GM12864 (cell line): ENCODE measurements at places on chromosomes 2 and 18.
A peak's percentile ranks its signal among the peaks of the same experiment; 100 is the strongest.

DNA sequence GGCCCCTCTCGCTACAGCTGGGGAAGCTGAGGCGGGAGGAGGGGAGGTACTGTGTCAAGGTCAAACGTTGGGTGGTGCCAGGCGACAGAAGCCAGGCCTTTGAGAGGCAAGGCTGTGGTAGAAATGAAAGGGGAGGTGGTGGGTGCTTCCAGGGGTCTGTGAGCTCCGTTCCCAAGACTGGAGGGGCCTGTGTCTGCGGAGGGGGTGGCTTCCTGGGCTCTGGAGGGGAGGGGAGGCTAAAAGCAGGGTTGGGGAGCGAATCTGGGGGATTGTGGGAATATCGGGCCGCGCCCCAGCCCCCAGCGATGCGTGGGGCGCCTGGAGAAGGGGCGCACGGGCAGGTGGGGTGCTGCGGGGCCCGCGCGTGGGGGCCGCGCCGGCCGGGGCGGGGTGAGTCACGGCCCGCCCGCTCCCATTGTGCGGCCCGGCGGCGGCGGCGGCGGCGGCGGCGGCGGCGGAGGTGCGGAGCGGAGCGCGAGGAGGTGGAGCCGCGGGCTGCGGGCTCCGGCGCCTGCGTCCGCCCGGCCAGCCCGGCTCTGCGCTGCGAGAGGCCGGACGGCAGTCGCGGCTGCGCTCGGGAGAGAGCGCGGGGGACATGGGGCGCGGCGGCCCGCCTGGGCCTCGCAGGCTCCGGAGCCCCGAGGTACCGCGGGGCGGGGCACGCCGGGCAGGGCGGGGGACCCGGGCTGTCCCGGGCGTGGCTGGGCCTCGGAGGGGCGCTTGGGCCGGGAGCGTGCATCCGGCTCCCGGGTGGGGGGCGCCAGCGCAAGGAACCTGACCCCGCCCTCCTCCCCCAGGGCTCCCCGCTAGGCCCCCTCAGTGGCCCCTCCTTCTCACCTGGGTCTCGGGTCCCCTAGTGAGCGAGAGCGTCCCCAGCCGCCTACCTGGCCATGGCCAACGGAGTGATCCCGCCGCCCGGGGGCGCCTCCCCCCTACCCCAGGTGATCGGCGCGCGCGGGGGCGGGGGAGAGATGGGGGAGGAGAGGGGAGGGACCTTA is at the start of gene SLC4A3:
TSS of gene SLC4A3 (plus strand) at position 528 of the 998 bp plus-strand sequence. CDS start at position 891, 363 bp downstream.
- DNase-seq = no peak

- DNase-seq = no peak
Observed at GRCh38 chr2:236608188-236608525, 38.5 kb downstream of the ACKR3 start.

- no peak for DNase-seq
Observed at GRCh38 chr2:36173760-36174404, 181.7 kb upstream of the CRIM1 start.

GRCh38 chr2:9333591-9334171 is 89.6 kb downstream of the ITGB1BP1 start:
- DNase-seq = no peak

GRCh38 chr2:74428675-74429074 is 7.1 kb downstream of the WDR54 start:
- no peak for DNase-seq

DNA sequence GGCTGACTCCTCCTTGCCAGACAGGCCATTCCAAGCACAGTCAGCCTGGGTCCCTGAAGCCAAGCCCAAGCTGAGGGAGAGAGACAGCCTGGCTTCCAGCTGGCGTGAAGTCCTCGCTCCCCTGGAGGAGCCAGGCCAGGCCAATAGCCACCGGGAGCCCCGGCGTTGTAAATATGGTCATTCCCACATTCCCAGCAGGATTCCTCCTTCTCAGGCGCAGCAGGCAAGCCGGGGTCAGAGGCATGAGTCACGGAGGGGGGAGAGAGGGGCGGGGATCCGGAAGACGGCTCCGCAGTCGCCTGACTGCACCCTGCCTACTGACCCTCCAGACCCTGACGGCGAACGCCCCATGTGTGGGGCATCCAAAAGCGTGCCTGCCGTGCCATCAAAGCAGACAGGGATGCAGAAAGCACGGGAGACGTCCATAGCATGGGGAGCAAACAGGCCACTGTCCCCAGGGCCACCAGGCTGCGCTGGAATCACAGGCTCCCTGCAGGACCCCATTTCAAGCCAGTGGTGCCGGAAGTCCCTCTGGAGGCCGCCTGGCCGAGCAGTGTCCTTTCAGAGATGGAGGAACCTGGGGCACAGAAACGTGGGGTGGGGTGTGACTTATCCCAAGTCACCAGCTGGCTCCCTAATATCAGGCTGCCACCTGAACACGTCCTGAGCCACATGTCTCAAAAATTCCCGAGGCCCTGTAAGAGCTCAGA is 48.2 kb downstream of the TWIST2 start:
- no peak for DNase-seq

GRCh38 chr18:63253428-63254372 is 65.9 kb downstream of the BCL2 start:
- no peak for DNase-seq

- DNase-seq = no peak
Observed at GRCh38 chr2:8575834-8576423, 105.9 kb upstream of the ID2 start.

- DNase-seq = no peak
Observed at GRCh38 chr2:20957788-20958525, 85.9 kb downstream of the APOB start.

- DNase-seq = no peak
Observed at GRCh38 chr2:6917071-6917760, at the start of gene RNF144A. Gene RNF144A (plus strand): TSS chr2:6917412. CDS start chr2:6996927, 79,515 bp downstream.

- peak; percentile 27 for DNase-seq
Observed at GRCh38 chr18:48475635-48476549, 62.9 kb upstream of the CTIF start.

DNA sequence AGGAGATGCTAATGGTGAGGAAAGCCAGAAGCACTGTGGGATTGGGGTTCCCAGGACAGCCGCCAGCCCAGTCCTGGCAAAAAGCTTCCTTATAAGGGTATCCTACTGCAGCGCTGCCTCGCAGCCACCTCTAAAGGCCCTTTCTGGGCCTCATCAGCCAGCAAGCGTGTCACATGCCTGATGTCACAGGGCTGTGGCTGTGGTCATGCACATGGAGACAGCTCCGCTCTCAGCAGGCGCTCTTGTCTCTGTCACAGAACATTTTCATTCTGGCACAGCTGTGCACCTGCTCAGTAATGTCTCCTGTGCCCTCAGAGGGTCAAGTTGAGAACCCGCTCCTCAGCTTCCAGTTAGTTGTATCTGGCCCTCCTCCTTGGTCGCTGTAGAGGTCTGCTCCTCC is 17.7 kb upstream of the MAL start:
- no peak for DNase-seq

DNA sequence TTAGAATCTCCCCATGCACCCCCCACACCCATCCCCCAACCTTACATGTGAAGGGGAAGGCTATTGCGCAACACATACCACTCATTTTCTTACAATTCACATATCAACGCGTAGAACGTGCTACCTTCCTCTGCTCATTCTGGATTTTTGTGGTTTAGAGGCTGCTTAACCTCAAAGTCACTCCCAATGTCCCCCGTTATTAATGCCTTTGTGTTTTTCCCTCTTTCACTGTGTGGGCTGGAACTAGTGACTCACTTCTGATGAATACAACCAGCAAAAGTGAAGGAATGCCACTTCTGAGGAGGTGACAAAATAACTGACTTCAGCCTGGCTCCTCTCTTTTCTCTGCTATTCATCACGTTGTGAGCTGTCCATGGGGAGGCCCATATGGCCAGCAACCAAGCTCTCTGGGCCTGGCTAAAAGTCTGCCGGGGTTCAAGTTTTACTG is 342.5 kb upstream of the NXPH2 start:
- DNase-seq = no peak

DNA sequence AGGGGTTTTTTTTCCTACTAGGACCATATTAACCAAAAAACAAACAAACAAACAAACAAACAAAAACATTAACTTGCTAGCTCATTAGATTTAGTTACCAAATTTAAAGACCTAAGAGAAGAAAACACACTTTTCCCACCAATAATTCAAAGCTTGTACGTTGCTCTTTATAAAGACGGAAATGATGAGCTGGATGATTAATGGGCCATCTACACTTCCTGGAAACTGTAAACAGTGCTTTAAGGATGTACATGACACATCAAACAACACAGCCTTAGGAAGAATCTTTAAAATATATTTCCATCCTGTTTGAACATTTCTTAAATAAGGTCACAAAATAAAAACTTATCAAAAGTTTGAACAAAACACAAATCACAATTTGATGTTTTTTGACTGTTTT is 982 bp downstream of the BMP10 start:
- DNase-seq = no peak

DNA sequence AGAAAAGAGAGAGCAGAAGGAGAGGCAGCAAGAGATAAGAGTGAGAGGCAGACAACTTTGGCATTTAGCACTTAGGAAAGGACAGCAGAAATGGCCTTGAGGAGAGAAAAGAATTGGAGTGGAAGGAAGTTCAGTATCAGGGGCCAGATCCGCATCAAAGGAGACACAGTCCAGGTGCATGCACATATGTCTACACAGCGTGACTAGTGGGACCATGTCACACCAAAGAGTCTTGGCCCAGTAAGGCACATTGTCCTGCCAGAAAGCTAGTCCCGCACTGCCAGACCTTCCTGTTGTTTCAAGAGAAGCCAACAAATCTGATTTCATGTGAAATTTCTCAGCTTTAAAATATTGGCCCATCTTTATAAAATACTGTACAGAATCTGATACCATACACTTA is 8.5 kb upstream of the STK39 start:
- DNase-seq = no peak

DNA sequence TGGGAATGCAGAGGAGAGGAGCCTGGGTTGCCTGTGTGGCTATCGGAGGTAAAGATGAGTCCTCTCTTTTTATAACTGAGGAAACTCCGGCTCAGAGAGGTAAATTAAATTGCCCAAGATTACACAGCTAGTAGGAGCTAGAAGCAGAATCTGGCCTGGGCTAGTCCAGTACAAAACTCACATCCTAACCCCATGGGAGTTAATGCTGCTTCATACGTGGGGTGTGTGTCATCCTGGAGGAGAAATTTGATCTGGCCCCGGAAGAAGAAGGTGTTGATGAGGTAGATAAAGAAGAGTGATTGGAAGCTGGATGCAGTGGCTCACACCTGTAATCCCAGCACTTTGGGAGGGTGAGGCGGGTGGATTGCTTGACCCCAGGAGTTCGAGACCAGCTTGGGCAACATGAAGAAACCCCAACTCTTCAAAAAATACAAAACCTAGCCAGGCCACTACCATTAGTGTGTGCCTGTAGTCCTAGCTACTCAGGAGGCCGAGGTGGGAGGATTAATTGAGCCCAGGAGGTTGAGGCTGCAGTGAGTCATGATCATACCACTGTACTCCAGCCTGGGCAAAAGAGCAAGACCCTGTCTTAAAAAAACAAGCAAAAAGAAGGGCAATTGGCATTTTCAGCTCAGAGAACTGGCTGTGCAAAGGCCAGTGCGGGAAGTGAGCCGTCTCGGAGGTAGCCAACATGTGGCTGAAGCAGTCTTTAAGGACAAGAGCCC is 33.7 kb downstream of the CTIF start:
- no peak for DNase-seq

GRCh38 chr2:108324531-108325255 is 36.0 kb downstream of the SULT1C2 start:
- DNase-seq = no peak

GRCh38 chr18:55588870-55589595 is 1.0 kb upstream of the TCF4 start:
- DNase-seq = no peak

DNA sequence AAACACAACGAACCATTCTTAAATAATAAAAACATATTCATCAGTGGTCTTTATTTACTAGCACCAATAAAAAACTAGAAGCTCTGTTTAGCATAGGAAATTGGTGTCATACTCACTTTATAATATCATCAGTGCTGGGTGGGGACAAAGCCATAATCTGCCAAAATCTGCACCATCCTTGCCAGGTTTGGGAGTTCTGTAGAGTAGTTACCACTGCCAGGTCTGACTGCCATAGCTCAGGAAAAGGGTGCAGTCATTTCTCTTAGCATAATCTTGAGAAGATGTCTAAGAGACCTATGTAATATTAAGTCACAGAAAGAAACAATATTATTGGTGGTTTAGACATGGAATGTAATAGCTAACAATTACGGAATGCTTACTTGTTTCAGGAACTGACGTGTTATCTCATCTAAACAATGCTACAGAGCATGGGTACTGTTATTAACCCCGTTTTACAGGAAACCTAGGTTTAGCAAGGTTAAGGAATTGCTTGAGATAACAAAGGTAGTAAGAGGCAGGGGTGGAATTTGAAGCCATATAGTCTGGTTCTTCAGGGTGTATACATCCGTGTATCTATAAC is 1.6 kb upstream of the MARCHF7 start:
- DNase-seq = no peak

- no peak for DNase-seq
Observed at GRCh38 chr18:3924455-3924854, 474.5 kb downstream of the TGIF1 start.

- DNase-seq = no peak
Observed at GRCh38 chr18:54043484-54044251, 180.8 kb downstream of the MBD2 start.

GRCh38 chr18:57516056-57516455 is 70.4 kb downstream of the FECH start:
- no peak for DNase-seq

DNA sequence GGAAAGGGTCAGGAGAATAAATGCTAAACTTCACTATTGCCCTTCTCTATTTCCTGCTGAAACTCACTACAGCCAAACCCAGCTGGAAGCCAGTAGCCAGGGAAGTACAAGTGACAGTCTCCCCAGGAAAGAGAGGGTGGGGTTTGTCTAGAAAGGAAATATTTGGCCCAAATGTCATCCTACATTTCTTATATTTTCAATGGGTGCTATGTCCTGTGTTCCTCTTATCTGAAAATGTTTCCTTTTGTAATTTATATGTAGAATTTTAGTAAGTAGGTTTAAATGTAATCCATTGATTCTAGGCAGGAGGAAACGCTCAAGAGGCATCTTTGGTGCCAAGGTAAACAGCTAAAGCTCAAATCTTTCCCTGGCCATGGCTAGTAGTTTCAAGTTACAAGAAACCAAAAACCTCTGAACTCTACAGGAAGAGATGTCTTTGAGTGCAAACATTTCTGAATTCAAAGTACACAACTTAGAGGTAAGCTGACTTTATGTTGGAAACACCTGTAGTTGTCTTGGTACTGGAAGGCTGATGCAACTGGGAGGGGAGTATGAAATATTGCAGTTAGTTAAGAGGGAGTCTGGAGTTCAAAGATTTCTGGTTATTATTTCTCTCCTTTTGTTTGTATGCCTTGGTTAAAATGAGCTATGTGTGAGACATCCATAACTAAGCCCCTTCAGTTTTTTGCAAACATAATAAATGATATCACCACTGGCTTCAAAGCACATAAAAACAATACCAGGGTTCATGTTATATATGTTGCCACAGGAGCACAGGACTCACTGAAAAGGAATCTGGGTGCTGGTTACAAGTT is 356.1 kb upstream of the ZC3H15 start:
- no peak for DNase-seq

GRCh38 chr2:185833864-185834263 is 95.3 kb downstream of the FSIP2 start:
- DNase-seq = no peak

GRCh38 chr2:72938455-72938854 is 21.1 kb downstream of the EMX1 start:
- DNase-seq = no peak

GRCh38 chr18:9507565-9508088 is 32.3 kb downstream of the RALBP1 start:
- DNase-seq = no peak
